ENCODE measurements at places on chromosomes 12 and 14.

- DNase-seq: no peak
These were observed 5.2 kb upstream of the RNASE6 start for GRCh38 chr14:20775901-20776300.

DNA sequence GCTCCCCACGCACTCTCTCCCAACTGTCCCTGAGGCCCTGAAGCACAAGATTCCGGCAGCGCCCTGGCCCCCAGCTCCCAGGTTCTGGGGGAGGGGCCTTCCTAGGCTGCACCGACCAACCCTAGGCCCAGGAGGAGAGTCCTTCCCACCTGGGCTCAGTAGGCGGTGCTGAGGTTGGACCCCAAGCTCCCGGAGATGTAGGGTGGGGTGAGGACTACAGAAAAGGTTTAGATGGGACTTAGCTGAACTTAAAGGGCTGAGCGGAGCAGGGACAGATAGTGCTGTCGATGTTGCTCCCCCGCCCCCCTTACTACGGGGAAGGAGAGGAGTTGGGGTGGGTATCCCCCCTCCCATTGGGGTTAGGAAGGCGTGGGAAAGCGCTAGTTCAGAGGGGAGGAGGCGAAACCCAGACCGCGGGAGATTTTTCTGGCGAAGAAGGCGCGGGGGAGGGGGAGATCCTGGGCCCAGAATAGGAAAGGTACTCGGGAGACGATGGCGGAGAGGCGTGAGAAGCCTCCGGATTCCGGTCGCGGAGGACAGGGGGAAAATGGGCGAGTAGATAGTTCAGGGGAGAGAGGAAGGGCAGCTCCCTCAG is 4.2 kb upstream of the BAZ2A start:
- DNase-seq: peak; percentile 28

DNA sequence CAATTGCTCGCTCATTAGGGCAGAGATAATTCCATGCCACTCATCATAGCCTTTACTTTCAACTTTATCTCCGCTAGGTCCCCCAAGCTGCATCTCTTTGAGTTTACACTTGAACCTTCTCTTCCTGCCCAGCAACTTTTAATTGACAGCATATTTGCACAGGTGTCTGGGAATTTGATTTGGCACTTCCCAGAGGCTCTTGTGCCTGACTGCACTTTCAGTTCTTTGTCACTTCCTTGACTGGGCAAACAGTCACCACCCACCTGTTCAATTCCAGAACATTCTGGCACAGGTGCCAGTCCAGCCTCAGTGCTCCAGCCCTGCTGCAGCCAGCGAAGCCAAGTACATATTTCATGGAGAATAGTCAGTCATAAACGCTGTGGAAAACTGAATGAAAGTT is 110.1 kb upstream of the LRIG3 start:
- DNase-seq: no peak

GRCh38 chr12:8609061-8609570 is 3.5 kb downstream of the AICDA start:
- DNase-seq: peak; percentile 19

DNA sequence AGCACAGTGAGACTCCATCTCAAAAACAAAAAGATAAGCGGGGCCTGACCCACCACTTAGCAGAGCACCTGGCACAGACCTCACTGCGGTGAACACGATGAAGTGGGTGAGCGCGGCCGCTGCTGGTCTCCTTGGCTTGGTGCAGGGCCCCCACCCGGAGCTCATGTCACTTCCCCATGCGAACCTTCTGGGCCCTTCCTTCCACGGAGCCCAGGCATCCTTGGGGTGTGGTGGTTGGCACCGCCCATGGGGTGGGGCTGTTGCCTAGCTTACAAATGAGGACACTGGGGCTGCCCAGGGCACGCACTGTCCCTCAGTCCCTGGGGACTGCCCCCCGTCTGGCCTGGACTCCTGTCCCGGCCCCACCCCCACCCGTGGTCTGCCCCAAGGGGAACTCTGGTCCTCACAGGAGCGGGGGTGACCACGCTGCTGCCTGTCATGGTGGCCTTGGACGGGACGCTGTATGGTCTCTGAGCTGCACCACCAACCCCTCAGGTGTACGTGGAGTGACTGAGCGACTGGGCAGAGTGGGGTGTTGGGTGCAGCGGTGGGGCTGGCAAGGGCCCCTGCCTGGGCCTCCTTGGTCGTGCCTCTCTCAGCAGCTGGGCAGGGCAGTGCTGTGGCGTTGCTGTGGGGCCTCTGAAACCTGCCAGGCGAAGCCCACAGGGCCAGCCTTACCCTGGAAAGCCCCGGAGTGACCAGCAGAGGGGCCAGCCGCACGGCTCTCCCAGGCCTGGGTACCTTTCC is 15.3 kb downstream of the FBRSL1 start:
- DNase-seq: no peak

DNA sequence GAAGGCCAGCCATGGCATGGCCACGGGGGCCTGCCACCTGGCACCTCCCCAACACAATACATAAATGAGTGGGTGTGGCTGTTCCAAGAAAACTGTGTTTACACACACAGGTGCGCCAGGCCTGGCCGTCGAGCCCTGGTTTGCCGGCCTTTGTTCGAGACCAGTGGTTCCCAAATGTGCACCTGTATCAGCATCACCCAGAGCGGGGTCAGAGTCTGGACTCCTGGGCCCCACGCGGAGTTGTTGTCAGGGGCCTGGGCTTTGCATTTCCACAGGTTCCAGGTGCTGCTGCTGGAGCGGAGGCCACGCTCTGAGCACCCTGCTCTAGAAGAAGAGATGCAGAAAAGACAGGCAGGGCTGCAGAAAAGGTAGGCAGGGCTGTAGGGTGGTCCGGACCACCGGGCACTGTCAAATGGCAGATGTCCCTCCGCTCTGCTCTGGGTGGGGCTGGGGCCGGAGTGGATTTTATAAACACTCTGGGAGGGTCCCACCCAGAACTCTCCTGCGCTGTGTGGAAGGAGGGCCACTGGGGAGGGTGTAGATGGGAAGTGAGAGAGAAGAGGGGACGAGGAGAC is 4.2 kb upstream of the ASPG start:
- DNase-seq: no peak
